ENCODE measurements at places on chromosomes 3 and 15.

DNA sequence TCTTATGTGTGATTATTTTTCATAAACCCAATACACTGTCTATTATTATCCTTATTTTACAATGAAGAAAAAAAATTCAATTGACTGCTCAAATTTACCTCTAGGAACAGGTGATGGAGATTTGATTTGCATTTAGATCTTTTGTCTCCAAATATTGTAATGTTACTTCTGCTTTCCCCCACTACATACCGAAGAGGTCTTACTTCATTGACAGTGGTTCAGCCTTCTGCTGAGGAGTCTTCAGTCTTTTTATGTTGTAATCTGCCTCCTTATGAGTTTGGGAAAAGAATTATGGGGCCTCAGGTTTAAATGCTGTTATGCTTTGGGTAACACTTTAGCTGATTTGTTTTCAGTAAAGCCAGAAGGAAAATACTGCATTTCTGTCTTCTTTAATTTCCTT is 199.5 kb downstream of the LPP start:
- DNase-seq: no peak

DNA sequence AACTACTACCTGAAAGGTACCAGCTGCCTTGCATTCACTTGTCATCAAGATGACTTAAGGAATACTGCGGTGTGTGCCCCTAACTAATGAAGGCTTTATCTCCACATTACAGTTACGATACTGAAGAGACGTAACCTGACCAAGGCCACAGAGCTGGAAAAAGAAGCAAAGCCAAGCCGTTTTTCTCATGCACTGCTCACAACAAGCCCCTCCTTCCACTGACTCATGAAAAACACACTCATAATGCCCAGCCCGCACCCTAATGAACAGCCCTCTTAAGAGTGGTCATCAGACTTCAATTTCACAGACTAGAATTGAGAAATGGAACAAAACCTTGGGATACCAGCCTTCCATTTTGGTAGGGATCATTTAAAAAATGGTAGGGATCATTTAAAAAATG is 11.6 kb downstream of the PSMD6 start:
- DNase-seq: no peak

DNA sequence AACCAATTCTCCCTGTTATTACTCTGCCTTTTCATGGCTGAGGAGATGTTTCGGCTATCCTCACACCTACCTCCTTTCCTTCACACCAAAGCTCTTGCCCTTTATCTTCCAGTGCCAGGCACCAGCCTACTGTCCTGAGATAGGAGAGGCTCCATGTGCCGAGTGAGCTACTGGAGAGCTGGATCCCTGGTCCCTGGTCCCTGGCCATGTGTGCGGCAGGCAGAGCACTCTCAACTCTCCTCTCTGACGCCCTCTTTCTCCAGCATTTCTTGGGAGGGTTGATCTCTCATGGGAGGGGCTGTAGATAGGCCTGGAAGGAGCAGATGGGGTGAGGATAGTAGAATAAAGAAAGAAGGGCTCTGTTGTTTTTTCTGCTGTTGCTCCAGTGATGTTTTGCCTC is 277.1 kb upstream of the UMPS start:
- DNase-seq: no peak

DNA sequence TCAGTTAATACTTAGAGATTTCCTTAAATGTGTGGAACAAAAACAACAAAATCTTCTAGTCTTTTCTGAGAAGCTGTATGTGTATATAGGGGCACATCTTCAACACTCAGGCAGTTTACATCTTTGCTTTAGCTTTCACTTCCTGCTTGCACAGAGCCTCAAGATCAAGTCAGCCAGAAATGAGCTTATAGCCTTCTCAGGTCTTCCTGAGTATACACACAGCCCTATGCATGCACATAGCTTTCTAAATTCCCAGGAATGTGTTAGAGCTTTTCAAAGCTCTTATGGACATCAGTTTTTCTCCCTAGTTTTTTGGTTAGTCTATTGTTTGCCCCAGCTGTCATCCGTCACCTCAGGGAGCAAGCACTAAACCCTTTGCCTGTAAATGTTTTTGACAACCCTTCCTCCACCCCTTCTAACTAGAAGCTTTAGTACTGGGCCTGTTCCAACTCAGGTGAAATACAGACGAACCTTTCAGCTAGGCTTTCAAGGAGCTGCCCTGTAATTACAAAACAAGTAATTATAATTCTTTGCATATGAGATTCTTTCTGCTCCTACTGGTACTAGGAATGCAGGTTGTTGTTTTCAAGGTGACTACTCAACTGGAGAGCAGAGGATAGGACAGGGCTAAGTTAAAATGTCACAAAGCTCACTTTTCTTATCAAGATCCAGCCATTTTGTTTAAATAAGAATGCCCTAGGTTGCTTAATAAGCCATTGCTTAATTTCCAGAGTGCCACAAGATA is 22.6 kb upstream of the MTMR10 start:
- DNase-seq: no peak

GRCh38 chr15:51335538-51336410 is 2.6 kb downstream of the CYP19A1 start:
- peak; percentile 50 for DNase-seq

DNA sequence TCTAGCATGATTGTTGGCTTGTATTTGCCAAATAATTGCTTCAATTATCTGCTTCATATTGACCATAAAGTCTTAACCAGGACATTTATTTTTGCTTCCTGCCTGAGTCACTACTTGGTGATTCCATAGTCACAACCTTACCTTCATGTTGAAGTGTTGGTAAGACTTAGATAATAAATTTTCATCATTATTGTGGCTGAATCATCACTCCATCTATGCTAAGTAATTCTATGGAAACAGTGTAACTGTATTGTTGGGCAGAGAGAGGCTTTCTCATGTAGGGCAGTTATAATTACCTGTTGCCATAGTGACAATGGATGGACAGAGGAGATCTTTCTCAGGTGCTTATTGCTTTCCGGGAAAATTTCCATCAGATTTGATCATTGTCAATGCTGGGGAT is 330.7 kb upstream of the LRRC3B start:
- DNase-seq: no peak

- DNase-seq: no peak
Measured at GRCh38 chr3:108527109-108527508, 16.7 kb upstream of the MYH15 start.

DNA sequence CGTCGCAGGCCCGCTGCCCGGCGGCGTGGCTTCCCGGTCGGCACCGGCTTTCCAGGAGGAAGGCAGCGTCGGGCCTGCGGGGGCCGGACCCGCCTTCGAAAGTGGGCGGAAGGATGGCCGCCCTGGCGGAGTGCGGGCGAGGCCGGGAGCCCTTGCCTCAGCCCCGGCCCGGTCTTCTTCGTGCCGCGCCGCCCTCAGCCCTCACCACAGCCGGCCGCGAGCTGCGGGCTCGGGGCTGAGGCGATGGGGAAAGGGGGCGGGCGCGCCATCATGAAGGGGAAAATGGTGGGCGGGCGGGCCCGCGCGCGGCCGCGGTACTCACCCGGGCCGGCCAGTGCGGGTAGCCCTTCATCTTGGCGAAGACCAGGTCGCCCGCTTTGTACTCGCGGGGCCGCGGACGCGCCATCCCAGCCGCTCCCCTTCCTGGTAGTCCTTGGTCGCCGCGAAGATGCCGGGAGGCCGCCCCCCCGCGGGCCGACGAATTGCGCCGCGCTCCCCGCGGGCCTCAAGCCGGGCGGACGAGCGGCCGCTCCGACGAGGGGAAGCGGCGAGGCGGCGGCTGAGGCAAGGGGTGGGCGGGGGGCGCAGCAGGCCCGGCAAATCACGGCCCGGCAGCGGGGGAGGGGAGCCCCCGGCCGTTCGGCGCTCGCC is 489 bp downstream of the HDGFL3 start:
- no peak for DNase-seq
